Retina (tissue), 1 donor: ENCODE measurements at places on chromosomes 13 and 19.
A peak's percentile ranks its signal among the peaks of the same experiment; 100 is the strongest.

DNA sequence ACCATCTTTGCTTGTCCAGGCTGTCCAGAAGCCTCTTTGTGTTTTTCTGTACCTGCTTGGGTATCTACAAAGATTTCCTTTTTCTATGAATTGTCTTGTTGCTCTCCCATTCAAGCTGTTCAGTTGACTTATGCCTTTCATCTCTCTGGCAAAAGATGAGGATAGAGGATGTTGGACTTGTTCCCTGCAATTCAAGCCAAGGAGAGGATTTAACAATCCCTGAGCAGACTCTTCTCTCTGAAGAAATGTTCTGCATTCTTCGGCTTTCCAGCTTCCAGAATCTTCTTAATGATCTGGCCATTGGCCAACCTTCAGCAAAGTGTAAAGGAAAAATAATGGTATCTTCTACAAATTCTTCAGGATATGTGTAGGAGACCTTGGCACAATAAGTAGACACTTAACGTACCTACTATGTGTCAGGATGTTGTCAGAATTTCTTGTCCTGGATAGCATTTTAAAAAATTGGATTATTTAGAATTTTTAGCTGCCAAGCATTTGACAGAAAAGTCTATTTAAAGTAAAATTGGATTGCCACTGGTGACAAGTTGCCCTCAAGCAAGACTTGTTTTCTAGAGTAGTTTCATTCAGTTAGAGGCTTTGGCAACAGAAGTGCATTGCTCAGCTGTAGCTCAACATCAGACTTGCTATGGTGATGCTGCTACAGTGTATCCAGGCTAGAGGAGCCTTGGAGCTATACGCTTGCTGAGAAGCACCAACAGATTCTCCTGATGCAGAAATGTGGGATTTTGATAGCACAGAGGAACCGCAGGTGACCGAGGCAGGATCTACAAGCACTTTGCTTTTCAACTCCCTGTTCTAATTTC lies 455.7 kb downstream of the SUCLA2 start:
- no peak for DNase-seq

DNA sequence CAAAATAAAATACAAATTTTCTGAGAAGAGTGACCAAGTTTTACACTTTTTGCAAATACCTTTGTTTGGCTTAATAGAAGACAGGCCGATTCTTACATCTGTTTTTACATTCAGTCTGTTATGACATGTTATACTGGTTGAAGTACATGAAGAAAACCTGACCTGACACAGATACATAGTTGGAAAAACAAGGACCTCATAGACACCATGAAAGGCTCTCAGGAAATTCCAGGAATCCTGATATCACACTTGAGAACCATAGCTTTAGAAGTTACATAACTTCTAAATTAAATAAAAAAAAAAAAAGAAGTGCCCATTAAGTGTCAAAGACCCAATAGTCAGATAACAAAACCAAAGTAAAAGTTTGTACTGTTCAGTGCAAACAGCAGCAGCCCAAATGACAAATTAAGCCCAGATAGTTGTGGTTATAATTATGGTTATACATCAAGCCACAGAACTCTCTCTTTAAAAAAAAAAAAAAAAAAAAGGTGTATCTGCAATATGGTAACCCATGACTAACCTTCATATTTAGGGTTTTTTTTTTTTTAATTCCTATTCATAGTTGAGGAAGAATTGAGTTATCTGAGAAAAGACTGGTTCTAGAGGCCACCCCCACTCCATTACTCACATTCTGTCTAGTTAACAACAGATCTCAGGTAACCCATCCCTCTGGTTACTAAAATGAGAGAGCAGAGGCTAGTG lies 19.8 kb downstream of the RBM26 start:
- no peak for DNase-seq

DNA sequence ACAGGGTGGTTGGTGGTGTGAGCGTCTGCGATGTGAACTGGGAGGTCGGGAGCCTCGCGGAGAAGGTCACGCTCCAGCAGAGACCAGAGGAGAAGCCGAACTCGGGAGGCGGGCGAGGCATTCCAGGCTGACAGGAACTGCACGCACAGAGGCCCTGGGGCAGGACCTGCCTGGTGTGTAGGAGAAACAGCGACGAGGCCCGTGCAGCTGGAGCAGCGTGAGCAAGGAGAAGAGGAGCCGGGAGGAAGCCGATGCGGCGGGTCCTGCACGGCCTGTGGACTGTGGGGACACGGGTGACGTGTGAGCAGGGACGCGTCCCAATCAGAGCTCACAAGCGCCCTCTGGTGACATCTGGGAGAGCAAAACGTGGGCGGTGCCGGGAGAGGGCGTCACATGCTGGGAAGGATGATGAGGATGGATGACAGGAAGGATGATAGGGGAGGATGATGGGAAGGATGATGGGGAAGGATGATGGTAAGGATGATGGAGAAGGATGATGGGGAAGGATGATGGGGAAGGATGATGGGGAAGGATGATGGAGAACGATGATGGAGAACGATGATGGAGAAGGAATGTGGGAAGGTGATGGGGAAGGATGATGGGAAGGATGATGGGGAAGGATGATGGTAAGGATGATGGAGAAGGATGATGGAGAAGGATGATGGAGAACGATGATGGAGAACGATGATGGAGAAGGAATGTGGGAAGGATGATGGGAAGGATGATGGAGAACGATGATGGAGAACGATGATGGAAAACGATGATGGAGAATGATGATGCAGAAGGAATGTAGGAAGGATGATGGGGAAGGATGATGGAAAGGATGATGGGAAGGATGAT lies 16.1 kb upstream of the MADCAM1 start:
- DNase-seq, result peak; percentile 90

GRCh38 chr13:39051157-39051556 lies 12.9 kb downstream of the NHLRC3 start:
- DNase-seq, result no peak

DNA sequence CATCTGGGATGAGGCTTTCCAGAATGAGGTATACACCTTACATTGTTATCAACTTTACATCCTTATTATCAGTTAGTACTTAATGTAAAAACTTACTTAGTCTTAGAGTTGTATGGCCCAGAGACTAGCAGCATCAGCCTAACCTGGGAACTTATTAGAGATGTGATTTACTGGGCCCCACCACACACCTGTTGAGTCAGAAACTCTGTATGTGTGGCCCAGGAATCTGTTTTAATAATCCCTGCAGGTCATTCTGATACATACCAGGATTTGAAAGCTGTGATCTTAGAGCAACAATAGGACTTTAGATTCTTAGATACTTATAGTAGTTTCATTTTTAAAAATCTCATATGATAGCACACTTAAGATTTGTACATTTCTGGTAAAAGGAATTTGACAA lies 17.4 kb downstream of the FNDC3A start:
- DNase-seq, result no peak

DNA sequence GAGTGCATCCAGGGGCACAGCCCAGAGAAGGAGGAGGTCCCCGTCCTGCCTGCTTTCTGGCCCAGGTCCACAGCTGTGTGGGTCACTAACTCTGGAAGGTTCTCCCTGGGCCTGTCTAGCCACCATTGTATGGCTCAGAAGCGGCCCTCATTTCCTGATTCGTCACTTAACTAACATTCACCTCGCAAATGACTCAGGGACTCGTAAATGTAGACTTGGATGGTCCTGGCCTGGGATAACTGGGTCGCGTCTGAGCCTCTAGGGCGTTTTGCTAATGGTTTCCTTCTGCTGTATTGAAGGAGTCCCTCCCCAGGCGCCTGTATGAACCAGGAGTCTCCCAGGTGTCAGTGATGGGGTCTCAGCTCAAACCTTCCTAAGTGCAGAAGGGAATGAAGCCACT lies 162.8 kb downstream of the ZNF536 start:
- no peak for DNase-seq

DNA sequence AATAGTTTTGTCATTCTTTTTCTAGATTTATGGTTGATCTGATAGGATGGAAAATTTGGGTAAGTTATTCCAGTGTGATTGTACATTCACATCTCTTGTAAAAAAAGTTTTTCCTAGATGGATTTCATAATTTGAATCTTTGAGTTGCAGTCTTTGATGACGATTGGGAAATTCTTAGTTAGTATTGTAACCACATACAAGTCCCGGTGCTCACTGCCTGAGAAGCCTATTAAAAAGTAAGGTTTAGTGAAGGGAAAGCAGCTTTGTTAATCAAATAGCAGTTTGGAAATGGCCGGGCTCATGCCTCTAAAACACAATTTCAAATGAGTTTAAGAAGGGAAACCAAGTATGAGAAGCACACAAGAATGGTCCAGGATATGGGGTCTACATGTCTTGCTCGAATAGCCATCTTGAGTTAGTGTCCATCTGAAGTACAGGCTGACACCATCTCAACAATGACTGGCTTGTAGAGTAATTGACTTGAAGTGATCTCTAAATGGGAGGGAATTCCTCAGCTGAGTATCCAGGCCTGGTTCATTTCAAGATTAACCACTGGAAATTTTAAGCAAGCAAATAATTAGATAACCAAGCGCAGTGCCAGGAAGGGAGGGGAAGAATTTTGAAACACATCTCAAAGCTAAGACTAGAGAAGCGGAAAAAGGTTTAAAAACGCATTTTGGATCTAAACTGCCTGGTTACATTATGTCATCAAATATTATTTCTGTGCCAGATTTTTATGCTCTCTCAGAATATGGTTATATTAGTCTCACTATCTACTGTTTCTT lies 1145.6 kb upstream of the MIR17HG start:
- no peak for DNase-seq

DNA sequence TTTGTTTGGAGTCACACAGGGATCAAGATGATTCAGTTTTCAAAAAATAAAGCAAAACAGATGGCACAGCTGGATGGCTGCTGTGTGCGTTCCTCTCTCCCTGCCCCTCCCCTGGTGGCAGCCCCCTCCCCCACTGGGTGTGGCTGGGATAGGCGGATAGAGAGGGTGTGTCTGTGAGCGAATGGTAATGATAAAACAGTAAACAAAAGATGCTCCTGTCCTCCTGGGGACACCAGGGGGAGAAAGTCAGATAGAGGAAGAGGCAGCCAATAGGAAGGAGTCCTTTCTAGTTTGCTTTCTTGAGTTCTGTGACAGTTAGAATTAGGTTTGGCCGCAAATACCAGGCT lies 6.5 kb downstream of the TMEM255B start:
- DNase-seq, result no peak

GRCh38 chr19:13841962-13842290 lies 35.0 kb upstream of the NANOS3 start:
- DNase-seq, result no peak

- DNase-seq, result no peak
These were observed 8.9 kb upstream of the ELF1 start for GRCh38 chr13:41028051-41028450.
